CD8-positive, alpha-beta T cell (primary cell): ENCODE measurements at places on chromosomes 6 and 20. TPM values are rescaled to one million over a fixed set of nuclear protein-coding genes. Genes with fewer than 3 reads are reported as not detected.
A peak's percentile ranks its signal among the peaks of the same experiment; 100 is the strongest.

- DNase-seq, result no peak
Measured at GRCh38 chr6:154632119-154632518, 101.1 kb upstream of the SCAF8 start.

DNA sequence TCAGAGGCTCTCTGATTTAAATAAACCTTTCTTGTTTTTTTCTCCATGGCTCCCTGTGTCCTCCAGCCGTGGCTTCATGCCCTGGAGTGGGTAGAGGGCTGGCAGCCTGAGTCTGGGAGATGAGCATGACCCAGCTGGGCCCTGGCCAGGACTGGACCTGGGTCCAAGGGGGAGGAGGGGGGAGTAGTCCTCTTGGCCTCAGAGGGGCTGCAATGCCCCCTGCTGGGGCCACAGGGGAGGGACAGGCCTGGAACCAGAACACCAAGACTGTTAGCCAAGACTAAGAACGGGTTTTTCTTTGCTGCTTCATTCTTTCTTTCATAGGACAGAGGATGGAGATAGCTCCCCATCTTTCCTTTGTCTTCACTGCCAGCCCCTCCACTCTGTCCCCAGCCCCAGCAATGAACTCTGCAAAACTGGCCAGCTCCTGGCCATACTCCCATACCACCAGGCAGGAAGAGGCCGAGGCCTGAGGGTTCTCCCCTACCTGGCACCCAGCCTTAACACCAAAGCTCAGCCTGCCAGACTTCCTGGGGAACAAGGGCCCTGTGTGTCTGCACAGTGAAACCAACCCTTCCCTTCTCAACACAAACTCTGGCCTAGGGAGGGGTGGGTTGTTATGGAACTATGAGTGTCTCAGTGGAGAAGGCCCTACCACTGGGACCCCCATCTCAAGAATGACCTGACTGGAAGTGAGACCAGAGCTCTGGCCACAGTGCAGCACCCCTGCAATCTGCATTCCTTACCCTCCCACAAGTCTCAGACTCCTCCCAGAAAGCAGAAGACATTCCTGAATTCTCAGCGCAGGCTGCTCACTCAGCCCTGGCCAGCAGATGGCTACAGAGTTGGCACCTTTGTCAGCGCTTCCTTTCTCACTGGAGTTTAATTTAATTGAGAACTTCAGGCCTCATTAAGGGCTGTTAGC lies 11.0 kb downstream of the SLC29A1 start:
- no peak for DNase-seq

DNA sequence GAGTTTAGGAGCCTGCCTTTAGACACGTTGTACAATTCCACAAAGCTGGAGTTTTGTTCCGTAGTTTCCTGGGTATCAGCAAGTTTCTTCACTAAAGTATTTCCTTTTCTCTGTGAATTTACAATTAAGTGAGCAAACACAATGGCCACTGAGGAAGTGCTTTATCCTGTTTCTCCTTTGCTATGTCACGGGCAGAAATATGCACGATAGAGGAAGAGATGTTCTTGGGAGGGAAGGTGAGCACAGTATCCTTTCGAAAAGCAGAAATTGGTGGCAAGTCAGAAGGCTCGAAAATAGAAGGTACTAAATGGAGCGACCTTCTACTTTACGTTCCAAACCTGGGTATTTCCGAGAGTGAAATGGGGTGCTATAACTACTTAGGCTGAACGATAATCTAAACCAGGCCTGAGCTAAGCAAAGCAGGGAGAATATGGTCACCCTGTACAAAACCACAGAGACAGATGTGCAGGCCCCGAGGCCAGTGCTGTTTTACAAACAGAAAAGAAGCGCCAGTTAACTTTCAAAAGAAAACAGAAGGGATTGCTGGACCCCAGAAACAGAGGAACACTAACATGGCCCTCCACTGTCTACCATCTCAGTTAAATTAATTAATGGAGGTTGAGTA lies 259.6 kb downstream of the TBC1D7 start:
- DNase-seq, result no peak

GRCh38 chr6:7568021-7568420 lies 22.0 kb upstream of the SNRNP48 start:
- DNase-seq, result no peak

DNA sequence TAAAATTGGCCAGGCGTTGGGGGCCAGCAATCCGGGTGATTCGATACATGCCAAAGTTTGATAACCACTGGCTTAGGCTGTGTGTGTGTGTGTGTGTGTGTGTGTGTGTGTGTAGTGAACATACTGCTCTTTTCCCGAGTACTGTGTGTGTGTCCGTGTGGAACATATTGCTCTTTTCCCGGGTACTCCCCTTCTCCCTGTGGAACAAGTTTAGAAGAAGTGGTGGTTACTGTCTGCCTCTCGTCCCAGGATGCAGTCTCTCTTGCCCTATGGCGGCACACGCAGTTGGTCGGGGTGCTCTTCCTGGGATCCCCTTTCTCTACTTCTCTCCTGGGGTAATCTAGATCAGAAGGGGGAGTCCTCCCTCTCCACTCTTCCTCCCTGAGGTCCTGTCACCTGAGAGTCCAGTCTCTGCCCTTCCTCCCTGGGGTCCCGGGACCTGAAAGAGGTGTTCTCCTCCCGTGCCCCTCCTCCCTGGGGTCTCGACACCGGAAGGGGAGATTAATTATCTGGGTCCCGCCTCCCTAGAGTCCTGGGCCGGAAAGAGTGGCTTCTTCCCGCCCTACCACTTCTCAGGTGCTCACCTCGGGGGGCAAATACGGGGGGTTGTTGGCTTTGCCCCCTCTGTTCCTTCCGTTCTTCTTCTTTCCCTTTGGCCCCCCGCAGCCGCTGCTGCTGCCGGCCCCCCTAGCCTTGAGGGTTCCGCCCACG lies 516 bp downstream of the GTPBP2 start:
- peak; percentile 73 for DNase-seq

GRCh38 chr6:84166395-84166794 lies 61.0 kb downstream of the CEP162 start:
- DNase-seq, result no peak

- peak; percentile 59 for DNase-seq
Measured at GRCh38 chr6:33199687-33200218, 712 bp downstream of the RXRB start.

- no peak for DNase-seq
Measured at GRCh38 chr20:48019496-48019895, 234.2 kb upstream of the SULF2 start.

AGER gene
- 12.5 TPM for total RNA-seq

HDDC2 gene
- 24.9 TPM for total RNA-seq

ABHD16B gene
- total RNA-seq, result not detected

- DNase-seq, result no peak
Measured at GRCh38 chr20:20513720-20514119, 145.8 kb downstream of the INSM1 start.

GRCh38 chr6:3696525-3697088 lies 54.9 kb downstream of the PXDC1 start:
- DNase-seq, result no peak

GRCh38 chr20:4166726-4167035 lies 151.3 kb upstream of the RNF24 start:
- DNase-seq, result no peak

DNA sequence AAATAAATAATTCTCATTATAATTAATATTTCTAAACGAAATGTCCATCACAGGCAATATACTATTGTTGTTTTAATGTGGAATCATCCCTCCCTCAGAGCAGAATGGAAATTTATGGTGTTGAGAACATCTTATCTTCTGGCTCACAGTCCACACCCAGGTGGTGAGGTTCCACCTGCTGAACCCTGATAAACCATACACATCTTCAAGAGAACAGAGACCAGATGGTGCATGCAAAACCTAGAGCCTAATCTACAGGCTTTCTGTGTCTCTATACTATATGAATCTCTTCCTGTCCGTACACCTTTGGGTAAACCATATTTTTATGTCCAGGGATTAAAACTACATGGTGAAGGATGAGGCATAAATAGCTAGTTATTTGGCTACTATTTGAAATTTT lies 52.3 kb upstream of the UFL1 start:
- no peak for DNase-seq

SIRPG gene
- 17.1 TPM for total RNA-seq

DNA sequence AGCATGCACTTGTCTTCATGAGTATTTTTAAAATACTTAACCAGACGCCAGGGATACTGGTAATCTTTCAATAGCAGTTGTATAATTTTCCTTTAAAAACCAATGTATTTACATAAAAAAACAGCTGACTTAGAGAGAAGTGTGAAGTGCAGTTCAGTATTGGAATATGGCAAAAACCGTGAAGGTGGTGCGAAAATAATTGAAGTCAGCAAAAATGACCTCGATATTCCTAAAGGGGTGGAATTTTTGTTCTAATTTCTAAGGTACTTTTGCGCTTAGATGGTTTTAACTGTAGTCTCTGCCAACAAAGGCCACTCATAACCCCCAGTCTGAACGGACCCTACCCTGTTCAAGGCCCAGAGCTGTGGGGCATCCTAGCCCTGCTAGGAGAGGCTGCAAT lies 25.3 kb downstream of the GNAS-AS1 start:
- DNase-seq, result no peak

GRCh38 chr6:116695401-116695800 lies 14.4 kb downstream of the KPNA5 start:
- no peak for DNase-seq

DNA sequence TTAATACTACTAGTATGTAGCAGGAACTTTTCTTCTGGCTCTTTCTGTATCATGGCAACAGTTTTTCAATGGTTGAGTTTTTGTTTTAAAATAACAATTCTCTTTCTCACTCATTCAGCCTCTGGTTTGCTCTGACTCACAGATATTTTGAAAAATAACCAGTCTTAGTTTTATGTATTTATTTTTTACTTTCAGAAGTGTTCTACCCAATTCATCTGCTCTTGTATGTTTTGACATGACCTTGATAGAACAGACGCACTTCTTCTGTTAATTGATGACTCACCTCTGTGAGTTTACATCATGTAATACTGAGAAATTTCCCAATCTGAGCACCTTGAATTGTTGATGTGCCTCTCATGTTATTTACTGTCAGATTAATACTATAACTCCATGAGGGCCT lies 178.9 kb downstream of the SASH1 start:
- DNase-seq, result no peak

SEMG1 gene
- not detected for total RNA-seq

BCL2L1 gene
- total RNA-seq, result 9.5 TPM

ME1 gene
- total RNA-seq, result 1.3 TPM
